ENCODE measurements at places on chromosomes 7 and 10. TPM values are rescaled to one million over a fixed set of nuclear protein-coding genes. Genes with fewer than 3 reads are reported as not detected.

CRTAC1 gene
- not detected for total RNA-seq

PSD gene
- total RNA-seq = 16.7 TPM

SFTPA1 gene
- total RNA-seq = not detected

- no peak for DNase-seq
These were observed 53.7 kb downstream of the TAF3 start for GRCh38 chr10:7872041-7872442.

- no peak for DNase-seq
These were observed 605.0 kb downstream of the CCSER2 start for GRCh38 chr10:84933402-84933801.

DNA sequence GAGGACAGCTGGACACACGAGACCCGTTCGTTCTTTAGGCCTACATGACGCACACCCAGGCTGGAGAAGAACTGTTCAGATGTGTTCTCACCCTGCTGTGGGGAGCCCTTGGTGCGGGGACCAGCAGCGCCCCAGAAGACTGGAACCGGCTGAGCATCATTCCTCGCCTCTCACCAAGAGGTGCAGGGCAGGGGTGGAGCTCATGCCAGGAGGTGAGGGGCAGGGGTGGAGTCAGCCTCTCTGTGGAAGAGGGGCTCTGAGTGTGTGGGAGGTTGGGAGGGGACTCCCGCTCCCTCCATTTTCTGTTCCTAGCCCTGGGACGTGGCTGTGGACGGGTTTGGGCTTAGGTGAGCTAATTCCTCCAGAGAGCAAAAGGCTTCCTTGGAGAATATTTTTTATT is 66.0 kb upstream of the SHH start:
- DNase-seq = no peak

- no peak for DNase-seq
These were observed 3.2 kb upstream of the IL2RA start for GRCh38 chr10:6065406-6065805.

DNA sequence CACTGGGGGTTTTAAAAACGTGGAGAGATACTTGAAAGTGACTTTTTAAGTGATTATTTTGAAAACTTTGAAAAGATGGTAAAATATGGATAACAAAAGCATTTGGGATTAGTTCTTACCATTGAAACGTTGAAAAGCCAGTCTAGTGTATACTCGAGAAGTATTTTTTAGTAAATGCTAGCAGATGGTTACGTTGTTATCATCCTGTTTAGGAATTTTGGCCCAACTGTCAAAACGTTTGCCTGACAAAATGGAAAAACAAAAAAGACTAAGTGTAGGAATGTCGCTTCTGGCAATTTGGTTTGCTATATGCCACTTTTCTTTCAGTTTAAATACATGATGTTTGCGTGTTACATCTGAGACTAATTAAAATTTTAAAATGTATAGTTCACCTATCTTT is 1.2 kb downstream of the RBM33 start:
- no peak for DNase-seq
